ENCODE measurements at places on chromosomes 1 and 21. TPM values are rescaled to one million over a fixed set of nuclear protein-coding genes. Genes with fewer than 3 reads are reported as not detected.

Gene FCRL1
- total RNA-seq, result 2.9 TPM

Gene NTMT2
- not detected for total RNA-seq

GRCh38 chr1:93597709-93598108 is 83.9 kb downstream of the BCAR3 start:
- DNase-seq, result no peak

GRCh38 chr1:184112176-184112948 is 60.8 kb downstream of the TSEN15 start:
- DNase-seq, result no peak

Gene S100A7A
- total RNA-seq, result not detected

GRCh38 chr1:21696931-21697330 is 27.8 kb upstream of the RAP1GAP start:
- DNase-seq, result no peak

Gene SH2D5
- not detected for total RNA-seq

Gene AADACL3
- total RNA-seq, result not detected

- no peak for DNase-seq
Observed at GRCh38 chr1:208009706-208010444, 99.0 kb upstream of the CD34 start.

DNA sequence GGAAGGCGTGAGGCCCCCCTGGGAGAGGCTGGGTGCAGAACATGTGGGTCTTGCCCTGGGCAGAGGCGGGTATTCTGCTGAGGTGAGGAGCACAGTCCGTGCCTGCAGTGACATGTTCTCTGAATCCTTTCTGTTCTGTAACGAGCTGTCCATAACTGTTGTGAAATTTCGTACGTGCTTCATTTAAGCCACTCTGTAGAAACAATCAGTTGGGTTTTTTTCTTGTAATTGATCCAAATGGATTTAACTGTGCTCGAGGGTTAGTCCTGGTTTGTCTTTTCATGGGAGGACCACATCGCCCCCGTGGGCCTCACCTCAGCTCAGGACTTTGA is 45.4 kb upstream of the DIP2A start:
- no peak for DNase-seq

DNA sequence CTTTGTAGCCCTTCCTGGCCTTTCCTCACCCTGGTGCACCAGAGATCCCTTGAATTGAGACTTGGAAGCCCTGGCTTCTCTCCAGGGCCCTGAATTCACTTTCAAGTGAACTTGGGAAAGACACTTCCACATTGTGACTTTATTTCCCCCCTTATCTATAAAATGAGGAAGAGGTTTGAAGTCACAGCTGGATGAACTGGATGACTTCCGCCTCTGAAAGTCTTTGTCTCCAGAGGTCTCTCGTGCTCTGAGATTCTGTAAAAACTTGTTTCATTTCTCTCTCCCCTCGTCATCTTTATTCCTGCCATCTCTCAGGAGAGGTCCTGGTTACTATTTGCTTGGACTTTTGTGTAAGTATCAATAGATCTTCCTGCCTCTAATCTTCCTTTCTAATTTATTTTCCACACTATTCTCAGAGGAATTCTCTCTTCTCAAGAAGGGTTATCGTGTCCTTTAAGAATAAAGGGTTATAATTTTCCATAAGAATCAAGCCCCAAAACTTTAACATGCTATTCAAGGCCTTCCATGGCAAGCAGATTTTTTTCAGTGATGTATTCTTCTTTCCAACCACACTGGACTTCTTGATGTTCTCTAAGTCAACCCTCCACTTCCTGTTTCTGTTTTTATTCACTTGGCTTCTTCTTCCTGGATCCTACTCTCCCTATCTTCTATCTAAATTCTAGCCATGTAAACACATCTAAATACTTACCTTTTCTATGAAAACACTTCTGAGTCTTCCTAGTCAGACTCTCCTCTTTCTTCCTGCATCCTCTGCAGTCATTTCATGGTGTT is 6.5 kb upstream of the RPTN start:
- DNase-seq, result no peak

DNA sequence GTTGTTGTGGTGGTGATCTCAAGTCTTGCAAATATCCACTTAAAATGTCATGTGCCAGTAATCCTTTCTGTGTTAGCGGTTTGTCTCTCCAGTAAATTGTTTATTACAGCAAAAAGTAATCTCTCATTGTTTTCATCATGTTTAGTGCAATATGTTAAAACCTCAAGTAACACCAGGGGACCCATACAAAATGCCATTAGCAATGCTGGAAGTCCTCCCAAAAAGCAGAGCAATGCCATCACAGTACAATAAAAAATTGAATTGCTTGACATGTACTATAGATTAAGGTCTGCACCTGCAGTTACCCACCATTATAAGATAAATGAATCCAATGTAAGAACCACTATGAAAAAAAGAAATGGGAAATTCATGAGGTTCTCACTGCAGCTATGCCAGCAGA is 1606.5 kb downstream of the BRINP3 start:
- no peak for DNase-seq

- DNase-seq, result no peak
Observed at GRCh38 chr1:13781907-13782633, 82.1 kb downstream of the PRDM2 start.

Gene OR6K6
- total RNA-seq, result not detected
